SJSA1 (cell line): ENCODE measurements at places on chromosomes 2 and 18. TPM values are rescaled to one million over a fixed set of nuclear protein-coding genes. Genes with fewer than 3 reads are reported as not detected.

GRCh38 chr2:35978218-35978617, 377.4 kb upstream of the CRIM1 start:
- no peak for DNase-seq

GRCh38 chr2:223697316-223697891, 95.2 kb upstream of the SCG2 start:
- DNase-seq: no peak

DNA sequence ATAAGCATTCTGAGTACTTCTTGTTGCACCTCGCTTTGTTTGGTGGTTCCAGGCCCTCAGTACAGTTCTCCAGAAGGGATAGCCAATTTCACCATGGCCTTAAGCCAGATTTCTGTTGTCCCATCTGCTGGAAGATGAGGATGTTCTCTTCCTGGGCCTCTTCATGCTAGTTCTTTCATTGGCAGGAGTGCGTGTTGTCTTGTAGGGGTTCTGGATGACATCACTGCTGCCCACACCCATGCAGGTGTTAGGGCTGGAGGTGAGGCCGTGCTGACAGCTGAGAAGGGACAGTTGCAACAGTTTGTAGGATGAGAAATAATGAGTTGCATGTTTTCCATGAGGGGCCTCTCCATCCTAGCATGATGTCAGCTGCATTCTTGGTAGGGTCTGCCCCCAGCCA, 142.9 kb downstream of the LDLRAD4 start:
- no peak for DNase-seq

GRCh38 chr2:177553176-177553884, 160.8 kb downstream of the AGPS start:
- no peak for DNase-seq

DNA sequence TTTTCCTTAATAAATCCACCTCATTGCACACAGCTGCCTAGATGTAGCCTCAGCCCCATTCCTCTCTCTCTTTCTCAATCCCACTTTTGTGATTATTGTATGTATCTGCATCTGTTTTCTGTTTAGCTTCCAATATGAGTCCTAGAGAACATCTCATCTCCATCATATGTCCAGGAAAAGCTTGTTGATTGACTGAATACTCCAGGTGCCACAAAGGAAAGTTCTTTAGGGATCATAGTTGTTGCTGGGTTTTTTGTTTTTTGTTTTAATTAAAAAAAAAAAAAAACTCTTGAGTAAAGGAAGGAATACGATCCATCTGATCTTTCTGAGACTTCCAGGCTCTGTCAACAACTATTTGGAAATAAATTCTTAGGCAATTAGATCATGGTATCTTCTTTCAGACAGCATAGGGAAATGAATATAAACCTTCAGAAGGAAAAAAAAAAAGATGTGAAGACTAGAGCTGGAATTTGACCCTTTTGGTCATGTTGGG, 42.5 kb downstream of the KIAA2012 start:
- DNase-seq: no peak

DNA sequence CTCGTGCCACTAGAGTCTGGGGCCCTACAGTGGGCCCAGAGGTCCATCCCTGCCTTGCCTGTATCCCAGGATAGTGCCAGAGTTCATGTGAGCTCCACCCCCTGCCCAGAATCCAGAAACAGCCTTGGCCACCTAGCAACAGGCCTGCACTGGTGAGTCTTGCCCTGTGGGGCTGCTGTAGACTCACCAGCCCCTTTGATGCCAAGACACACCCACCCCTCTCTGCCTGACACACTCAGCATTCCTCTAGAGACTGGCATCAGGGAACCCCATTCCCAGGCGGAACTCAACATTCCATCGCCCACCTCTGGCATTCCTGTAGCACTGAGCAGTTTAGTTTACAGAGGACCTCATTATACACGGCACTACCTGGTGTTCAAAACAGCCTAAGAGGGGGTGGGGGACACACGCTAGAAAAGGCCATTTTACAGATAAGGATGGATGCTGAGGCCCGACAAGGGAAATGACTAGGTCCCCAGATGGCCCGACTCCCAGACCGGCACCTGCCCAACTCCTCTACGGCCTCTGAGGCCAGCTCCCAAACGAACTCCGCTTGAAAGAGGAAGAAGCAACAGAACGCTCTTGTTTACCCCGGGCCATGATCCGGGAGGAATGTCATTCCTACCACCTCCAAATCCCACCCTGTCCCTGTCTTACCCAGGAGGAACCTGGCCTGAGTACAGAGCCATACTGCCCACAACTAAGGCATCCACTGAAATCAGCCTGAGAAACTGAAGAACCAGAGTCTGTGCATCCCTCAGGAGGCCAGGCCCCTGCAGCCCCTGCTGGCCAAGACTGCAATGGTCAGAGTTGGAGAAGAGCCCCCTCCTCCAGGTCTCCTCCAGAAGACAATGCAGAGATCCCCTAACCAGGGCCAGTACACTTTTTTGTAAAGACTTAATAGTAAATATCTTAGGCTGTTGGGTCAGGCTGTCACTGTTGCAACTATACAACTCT, 180.2 kb downstream of the TNS1 start:
- DNase-seq: no peak

DNA sequence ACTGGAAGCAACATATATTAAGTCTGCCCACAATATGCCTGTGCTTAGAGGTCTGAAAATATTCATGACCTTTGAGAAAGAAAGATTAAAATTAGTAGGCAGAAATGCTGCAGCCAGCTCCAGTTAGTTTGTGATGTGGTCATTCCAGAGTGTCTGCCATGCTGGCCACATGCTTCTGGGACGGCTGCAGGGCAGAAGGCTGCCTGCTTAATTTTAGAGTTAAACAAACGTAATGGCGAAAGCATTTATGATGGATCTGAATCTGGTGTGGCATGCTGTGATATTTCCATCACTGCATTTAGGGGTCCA, 95.4 kb downstream of the FHOD3 start:
- no peak for DNase-seq

- DNase-seq: no peak
Observed at GRCh38 chr18:29104227-29104626, 927.3 kb upstream of the CDH2 start.

- DNase-seq: no peak
Observed at GRCh38 chr2:9748577-9748976, 94.7 kb upstream of the TAF1B start.

GRCh38 chr2:85840091-85840490, 48.7 kb downstream of the ST3GAL5 start:
- DNase-seq: no peak

- no peak for DNase-seq
Observed at GRCh38 chr2:212941361-212941760, 210.1 kb downstream of the IKZF2 start.

The SPATS2L gene
- 81.9 and 149 TPM in 2 replicates for total RNA-seq

The UGT1A5 gene
- total RNA-seq: not detected in 2 replicates

The HOXD13 gene
- 0.06 and 0.50 TPM in 2 replicates for total RNA-seq

The AGPS gene
- 112 and 124 TPM in 2 replicates for total RNA-seq

The KIAA2012 gene
- total RNA-seq: 0.03 TPM in 1 of 2 replicates, not detected in the other
